ENCODE measurements at places on chromosomes 7 and 10.

- H3K36me3 ChIP-seq = no peaks in the 10 kb centered on the region
- H3K4me3 ChIP-seq = peak overlapping the region; percentile 82
- H3K4me1 ChIP-seq = peaks cover 8% of the 10 kb centered on the region
- peak overlapping the region; percentile 83 for H3K27ac ChIP-seq
- peak; percentile 79 for DNase-seq
These were observed 1.6 kb downstream of the MSRB2 start for GRCh38 chr10:23096802-23097549.

DNA sequence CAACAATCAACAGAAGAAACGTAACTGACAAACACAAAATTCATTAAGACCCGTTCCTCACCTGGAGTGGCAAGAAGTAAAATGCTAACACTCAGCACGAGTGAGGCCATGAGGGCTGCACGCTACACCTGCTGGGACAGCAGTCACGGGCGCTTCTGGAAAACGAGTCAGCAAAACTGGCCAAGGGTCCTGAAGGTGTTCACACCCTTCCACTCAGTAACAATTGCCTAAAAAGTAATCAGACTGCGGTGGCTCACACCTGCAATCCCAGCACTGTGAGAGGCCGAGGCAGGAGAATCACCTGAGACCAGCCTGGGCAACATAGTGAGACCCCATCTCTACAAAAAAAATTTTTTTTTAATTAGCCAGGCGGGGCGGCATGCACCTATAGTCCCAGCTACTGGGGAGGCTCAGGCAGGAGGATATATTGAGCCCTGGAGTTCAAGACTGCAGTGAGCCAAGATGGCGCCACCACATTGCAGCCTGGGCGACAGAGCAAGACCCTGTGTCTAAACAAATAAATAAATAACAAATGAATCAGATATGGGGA is 199.1 kb downstream of the MAD1L1 start:
- no peaks in the 10 kb centered on the region for H3K27me3 ChIP-seq

GRCh38 chr10:23024002-23024401 is 71.4 kb upstream of the MSRB2 start:
- H3K4me1 ChIP-seq = no peaks in the 10 kb centered on the region
- H3K27me3 ChIP-seq = peaks cover 23% of the 10 kb centered on the region
- H3K4me3 ChIP-seq = no peak overlapping the region
- DNase-seq = no peak

GRCh38 chr10:4099202-4099601 is 314.2 kb upstream of the KLF6 start:
- H3K36me3 ChIP-seq = no peaks in the 10 kb centered on the region
- no peak for DNase-seq
- no peaks in the 10 kb centered on the region for H3K4me1 ChIP-seq

DNA sequence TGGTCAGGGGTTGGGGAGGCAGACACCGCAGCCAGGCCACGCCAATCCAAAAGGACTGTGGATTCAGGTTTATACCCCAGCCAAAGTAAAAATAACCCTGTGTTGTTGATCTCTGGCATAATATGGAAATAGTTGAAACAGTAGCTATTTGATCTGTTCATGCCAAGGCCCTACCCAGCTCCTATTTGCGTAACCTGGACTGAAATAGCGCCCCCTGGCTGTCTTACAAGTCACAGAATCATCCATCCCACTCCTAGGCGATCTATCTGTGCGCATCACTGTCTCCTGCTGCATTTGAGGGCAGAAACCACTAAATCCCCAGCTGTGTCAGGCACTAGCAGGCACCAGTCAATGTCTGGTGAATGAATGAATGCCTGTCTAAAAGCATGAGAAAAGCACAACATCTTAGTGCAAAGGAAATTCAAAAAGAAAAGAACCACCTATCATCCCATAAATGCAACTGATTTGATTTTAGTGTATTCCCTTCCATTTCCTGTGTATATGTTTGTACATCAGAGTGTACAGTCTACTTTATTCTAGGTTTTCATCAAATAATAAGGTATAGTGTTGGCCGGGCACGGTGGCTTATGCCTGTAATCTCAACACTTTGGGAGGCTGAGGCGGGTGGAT is 160.0 kb downstream of the SLIT1 start:
- H3K4me3 ChIP-seq = no peak overlapping the region
- peak; percentile 54 for DNase-seq
- peaks cover 13% of the 10 kb centered on the region for H3K4me1 ChIP-seq
- no peak overlapping the region for H3K27ac ChIP-seq
- 0 out of 2 replicates have a peak, but pooled peaks cover 7% of the 10 kb centered on the region for H3K27me3 ChIP-seq

- H3K27ac ChIP-seq = no peak overlapping the region
- DNase-seq = no peak
- no peak overlapping the region for H3K4me3 ChIP-seq
- no peaks in the 10 kb centered on the region for H3K27me3 ChIP-seq
- no peaks in the 10 kb centered on the region for H3K36me3 ChIP-seq
- H3K4me1 ChIP-seq = no peaks in the 10 kb centered on the region
These were observed 170.9 kb upstream of the MAGI2 start for GRCh38 chr7:79624336-79624735.

DNA sequence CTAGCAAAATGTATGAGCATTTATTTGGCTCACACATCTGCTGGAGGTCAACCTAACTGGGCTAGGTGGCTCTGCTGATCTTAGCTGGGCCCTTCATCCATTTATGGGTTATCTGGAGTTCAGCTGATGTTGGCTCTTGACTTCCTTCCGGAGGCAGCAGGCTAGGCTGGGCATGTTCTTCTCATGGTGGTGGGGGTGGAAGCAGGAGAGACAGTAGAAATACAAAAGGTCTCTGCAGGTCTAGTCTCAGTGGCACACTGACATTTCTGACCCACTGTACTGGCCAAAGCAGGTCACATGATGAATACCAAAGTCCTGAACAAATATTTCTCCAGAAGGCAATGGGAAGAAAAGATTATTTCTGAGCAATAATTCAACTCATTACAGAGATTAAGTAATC is 334.6 kb downstream of the CRPPA start:
- no peaks in the 10 kb centered on the region for H3K36me3 ChIP-seq
- H3K4me3 ChIP-seq = no peak overlapping the region
- DNase-seq = no peak
- no peaks in the 10 kb centered on the region for H3K27me3 ChIP-seq
- H3K27ac ChIP-seq = no peak overlapping the region
- H3K4me1 ChIP-seq = peaks cover 2% of the 10 kb centered on the region

DNA sequence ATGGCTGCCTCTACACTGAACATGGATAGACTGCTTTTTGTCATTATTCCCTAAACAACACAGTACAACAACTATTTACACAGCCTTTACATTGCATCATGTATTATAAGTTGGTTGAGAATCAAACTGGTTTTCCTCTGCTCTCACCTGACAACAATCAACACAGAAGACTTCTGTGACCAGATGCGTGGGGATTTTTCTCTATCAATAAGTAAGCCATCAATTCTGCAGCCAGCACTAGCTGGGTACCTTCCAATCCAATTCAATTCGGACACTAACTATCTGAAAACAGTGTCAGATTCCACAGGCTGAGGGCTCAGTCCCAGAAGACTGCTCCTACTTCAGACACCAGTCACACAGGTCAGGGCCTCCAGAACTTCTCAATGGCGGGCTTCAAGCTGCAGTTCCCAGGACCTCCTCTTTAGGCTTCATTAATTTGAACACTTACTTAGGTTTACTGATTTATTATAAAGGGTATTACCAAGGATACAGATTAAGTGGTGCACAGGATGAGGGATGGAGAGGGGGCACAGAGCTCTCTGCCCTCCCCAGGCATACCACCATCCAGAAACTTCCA is 36.4 kb upstream of the ASL start:
- H3K36me3 ChIP-seq = no peaks in the 10 kb centered on the region
- peaks cover 17% of the 10 kb centered on the region for H3K4me1 ChIP-seq

- peak; percentile 60 for DNase-seq
- H3K27me3 ChIP-seq = no peaks in the 10 kb centered on the region
- H3K27ac ChIP-seq = peak overlapping the region; percentile 92
- peaks cover 4% of the 10 kb centered on the region for H3K36me3 ChIP-seq
- H3K4me3 ChIP-seq = peak overlapping the region; percentile 98
- H3K4me1 ChIP-seq = no peaks in the 10 kb centered on the region
These were observed 436 bp downstream of the GNB2 start for GRCh38 chr7:100673942-100674410.

- H3K27ac ChIP-seq = no peak overlapping the region
- H3K4me3 ChIP-seq = no peak overlapping the region
- DNase-seq = no peak
- H3K4me1 ChIP-seq = no peaks in the 10 kb centered on the region
These were observed 71.6 kb downstream of the GSDME start for GRCh38 chr7:24685708-24686107.

DNA sequence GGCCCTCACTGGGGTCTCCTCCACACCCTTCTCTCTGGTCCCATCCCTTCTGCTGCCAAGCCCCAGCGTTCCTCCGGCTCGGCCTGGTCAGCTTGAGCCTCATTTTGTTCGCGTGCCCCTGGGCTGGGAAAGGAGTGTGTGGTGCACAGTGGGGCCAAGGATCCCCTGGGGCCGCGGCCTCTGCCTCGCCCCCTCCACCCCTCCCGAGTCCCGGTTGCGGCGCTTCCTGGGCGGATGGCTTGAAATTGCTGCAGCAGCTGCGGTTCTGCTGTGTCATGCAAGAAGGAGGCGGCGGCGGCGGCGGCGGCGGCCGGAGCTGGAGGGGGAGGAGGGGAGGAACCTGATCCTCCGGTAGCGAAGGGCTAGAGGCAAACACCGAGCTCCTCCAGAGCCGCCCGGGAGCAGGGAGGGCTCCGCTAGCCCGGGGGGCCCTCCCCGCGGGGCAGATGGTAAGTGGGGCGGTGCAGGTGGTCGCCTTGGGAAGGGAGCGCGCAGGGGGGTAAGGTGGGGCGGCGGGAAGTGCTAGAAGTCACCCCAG is 217.8 kb upstream of the MKLN1 start:
- H3K4me1 ChIP-seq = peaks cover 16% of the 10 kb centered on the region
- H3K27me3 ChIP-seq = no peaks in the 10 kb centered on the region
- DNase-seq = peak; percentile 94

DNA sequence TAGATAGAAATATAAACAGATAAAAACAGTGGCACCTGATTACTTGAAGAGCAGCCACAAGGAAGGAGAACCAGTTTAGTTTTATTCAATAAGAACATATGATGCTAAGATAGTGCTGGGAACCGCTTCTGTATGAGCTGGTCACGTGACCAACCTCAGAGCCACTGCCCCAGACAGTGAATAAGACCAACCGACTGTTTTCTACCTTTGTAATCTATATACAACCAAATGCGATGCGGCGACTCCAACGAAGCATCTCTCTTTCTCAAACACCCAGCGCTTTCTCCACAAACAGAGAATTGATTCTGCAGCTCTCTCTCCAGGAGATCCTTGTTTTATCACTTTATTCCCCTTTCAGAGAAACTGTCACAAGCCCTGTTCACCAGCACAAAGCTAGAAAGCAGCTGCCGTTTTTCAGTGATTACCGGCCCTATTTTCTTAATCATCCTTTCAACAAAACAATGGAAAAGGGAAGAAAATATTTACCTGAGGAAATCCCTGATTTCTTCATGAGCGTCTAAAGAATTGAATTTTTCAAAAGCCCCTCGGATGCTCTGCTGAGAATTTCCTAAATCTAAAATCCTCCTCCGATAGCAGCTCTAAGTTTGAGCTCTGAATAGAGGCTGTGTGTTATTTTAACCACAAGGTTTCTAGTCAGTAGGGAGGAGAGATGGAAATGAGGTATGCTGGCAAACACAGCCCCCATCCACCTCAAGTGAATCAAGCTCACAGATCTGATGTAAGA is 55.7 kb upstream of the JCAD start:
- no peaks in the 10 kb centered on the region for H3K36me3 ChIP-seq
- peak; percentile 28 for DNase-seq
- no peak overlapping the region for H3K27ac ChIP-seq
- H3K27me3 ChIP-seq = peaks cover 9% of the 10 kb centered on the region
- H3K4me1 ChIP-seq = peaks cover 20% of the 10 kb centered on the region
- 0 out of 2 replicates have a peak overlapping the region, but pooled peaks have one; percentile 6 for H3K4me3 ChIP-seq
